ENCODE measurements at places on chromosomes 4 and X. TPM values are rescaled to one million over a fixed set of nuclear protein-coding genes. Genes with fewer than 3 reads are reported as not detected.

Gene NLGN4X
- polyA plus RNA-seq = 29.4 TPM

Gene MAGEC3
- not detected for polyA plus RNA-seq

Gene ARR3
- polyA plus RNA-seq = not detected

Gene FGD1
- polyA plus RNA-seq = 5.3 TPM

Gene MAGEB17
- polyA plus RNA-seq = 0.05 TPM

Gene HSPA4L
- 4.2 TPM for polyA plus RNA-seq

All from ovary (tissue), 10 donors.